Sciatic nerve (tissue), 2 donors: ENCODE measurements at places on chromosomes 4 and X.

- DNase-seq, result no peak
Measured at GRCh38 chr4:20532116-20532790, 168.0 kb upstream of the PACRGL start.

GRCh38 chr4:94653984-94654609, 103.7 kb upstream of the BMPR1B start:
- DNase-seq, result no peak

DNA sequence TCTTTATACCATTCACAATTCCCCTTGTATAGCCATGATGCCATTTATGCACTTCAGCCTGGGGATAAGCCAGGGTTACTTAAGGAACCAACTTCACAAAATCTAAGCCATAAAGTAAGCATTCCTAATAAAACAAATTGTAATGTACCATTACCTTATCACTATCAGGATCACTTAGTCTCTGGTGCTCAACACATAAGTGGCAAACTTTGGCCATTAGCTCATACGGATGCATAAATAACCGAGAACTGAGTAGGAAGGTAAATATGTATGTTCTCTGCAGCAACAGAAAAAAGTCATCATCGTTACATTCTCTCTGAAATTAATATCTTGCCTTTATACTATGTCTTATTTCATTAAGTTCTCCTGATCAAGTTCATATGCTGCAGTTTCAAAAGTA, 14.4 kb downstream of the RASGEF1B start:
- no peak for DNase-seq

- no peak for DNase-seq
Measured at GRCh38 chrX:155747520-155747919, 133.6 kb upstream of the VAMP7 start.
